ENCODE measurements at places on chromosomes 16 and 17.

- DNase-seq: no peak
Observed at GRCh38 chr17:59950049-59950448, 14.5 kb downstream of the RNFT1 start.

GRCh38 chr17:15210247-15210646 lies 54.9 kb downstream of the PMP22 start:
- no peak for DNase-seq

DNA sequence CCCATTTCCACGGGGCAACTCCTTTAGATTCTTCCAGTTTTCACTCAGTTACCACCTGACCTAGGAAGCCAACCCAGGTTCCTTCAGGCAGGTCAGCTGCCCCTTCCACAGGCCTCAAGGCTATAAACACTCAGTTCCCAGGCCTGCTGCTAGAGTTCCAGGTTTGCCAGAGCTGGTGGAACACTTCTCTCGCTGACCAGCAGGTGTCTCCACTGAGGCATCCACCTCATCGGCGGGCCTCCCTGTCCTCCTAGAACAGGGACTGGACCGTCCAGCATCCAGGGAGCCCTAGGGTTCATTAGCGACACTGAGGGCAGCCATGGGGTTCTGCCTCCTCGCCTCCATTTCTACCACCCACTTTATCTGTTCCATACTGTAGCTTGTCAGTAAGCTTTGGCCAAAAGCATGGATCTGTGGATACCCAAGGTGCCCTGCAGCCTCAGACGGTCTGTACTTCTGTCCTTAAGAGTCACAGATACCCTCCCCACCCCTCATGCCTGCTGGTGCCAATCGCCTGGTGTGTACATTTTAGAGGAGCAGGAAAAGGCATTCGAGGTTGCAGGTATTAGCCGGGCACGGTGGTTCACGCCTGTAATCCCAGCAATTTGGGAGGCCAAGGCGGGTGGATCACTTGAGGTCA lies 29.0 kb downstream of the PIMREG start:
- peak; percentile 60 for DNase-seq

- no peak for DNase-seq
Observed at GRCh38 chr17:14389681-14390080, 88.8 kb downstream of the HS3ST3B1 start.

DNA sequence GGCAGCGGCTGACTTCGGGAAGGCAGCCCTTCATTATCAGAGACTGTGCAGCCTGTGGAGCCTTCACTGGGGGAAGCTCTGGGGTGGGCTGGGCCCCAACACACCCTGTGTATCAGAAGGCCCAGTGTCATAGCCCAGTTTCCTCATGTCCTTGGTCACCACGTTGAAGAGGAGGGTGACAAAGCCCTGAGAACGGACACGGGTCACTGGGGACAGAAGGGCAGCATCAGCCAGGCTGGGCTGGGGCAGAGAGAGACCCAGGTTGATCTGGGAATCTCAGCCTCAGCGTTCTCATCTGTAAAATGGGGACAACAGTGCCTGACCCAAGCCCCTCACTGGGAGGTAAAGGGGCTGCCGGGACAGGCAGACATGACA lies 19.3 kb downstream of the B9D1 start:
- DNase-seq: no peak

DNA sequence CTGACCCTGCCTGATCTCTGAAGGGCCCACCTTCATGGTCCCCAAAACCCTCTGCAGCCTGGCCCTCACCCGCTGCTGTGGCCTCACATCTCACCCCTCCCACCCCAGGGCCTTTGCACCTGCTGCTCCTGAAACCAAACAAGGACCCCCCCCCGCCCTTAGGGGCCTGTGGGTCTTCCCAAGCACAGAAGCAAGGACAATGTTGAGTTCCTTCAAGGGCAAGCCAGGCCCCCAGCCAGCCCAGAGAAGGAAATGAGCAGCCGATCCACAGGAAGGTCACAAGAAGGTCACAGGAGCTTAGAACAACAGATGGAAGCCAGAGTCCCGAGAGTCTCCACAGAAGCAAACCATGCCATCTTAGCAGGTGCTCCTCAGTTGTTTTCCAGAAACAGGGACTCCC lies 493 bp upstream of the PDE6G start:
- DNase-seq: no peak

DNA sequence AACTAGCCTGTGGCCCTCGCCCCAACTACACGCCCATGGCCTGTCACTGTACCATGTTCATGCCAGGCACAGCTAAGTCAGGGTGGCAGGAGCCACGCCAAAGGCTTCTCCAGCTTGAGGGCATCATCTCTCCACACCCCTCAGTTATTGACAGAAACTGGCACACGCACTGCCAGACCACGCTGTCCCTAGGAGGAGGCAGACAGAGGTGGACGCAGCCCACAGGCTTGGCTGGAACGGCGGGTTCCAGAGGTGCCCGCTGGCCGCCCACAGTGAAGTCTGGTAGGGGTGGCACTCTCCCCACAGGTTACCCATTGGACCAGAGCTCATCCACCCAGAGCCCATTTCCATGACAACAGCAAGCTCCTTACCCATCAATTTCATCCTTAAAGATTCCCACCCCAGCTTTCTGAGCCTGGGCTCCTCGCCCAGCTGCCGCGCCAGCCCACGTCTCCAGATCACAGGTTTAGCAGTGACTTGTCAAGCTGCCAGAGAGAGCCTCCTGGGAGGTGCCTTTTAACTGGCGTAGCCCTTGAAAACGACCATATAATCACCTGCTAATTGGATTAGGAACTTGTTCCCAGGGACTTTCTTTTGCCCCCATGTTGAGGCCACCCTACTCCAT lies 27.9 kb downstream of the RPRML start:
- DNase-seq: no peak

- no peak for DNase-seq
Observed at GRCh38 chr17:34051046-34051445, 204.0 kb upstream of the CCL2 start.

- DNase-seq: no peak
Observed at GRCh38 chr17:43528319-43528987, 17.7 kb downstream of the ETV4 start.

DNA sequence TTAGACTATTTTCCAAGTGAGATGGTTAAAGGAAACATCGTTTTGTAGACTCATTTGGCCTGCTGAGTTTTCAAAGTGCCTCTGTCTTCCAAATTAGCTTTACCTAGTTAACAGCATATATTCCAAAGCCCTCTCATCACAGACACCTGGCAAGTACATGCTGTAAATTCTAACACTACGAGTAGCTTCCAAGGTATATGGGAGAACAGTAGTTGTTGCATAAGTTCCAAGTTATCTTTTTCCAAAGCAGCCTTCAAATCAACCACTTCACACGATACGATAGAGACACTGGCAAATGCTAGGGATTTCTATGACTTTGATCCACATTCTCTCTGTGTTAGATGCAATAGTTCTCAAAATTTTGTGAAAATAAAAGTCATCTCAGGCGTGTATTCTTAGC lies 299.3 kb downstream of the CNTNAP4 start:
- no peak for DNase-seq

GRCh38 chr17:5821803-5822202 lies 237.5 kb upstream of the NLRP1 start:
- no peak for DNase-seq

- no peak for DNase-seq
Observed at GRCh38 chr17:14161419-14161818, 75.2 kb downstream of the CDRT15 start.

DNA sequence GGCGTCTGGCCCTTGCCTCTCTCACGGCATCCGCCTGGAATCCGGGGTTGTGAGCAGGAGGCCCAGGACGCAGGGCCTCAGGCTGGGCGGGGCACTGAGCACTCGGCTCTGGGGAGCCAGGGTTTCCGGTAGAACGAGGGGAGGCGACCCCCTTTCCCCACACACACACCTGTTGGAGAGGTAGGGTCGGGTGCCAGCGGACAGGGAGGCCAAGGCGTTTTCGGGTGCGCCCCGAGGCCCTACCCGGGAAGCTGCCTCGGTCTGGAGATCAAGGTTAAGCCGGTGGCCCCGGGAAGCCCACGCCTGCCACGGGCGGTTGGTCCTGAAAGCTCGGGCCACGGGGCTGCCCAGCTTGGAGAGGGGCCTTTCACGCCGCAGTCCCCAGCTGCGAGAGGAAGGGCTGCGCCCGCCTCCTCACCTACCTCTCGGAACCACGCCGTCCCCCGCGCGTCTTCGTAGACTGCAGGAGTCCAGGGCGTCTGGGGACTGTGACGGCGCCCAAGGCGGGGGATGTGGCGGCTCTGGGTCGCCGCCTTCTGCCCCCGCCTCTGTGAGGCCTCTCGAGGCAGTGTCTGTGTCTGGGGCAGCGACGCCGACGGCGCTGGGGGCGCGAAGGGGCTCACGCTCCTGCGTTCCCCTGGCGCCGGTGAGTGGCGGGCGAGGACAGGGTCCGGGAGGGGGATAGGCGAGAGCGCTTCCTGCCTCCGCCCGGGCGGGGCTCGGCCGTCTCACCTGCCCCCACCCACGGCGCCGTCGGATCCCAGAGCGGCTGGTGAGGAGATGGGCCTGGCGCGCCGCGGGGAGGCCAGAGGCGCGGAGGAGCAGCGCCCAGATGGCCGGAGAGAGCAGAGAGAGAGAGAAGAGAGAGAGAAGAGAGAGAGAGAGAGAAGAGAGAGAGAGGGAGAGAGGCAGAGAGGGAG lies 20.3 kb upstream of the HOXB9 start:
- peak; percentile 39 for DNase-seq

DNA sequence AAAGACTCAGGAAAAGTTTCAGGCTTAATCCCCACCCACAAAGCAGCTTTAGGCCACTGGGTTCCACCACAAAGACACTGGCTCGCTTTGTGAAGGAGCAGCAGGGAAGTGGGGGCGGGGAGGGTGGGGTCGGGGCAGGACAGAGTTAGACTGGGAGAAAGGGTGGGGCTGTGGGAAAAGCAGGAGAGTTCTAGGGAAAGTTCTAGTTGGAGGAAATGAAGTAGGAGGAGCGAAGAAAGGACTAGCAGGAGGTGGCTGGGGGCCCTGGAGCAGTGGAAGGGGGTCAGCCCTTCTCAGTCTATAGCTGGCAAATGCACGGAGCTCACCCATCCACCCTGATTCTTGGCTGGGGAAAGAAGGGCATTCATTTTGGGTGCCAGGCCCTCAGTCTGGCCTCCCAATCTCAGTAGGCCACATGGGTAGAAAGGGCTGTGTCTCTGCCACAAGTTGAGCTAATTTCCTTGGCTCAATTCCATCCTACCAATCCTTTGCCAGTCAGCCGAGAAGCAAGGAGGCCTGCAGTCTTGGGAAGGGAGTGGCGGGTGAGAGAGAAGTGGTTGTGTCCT lies 4.6 kb downstream of the INPP5K start:
- no peak for DNase-seq

DNA sequence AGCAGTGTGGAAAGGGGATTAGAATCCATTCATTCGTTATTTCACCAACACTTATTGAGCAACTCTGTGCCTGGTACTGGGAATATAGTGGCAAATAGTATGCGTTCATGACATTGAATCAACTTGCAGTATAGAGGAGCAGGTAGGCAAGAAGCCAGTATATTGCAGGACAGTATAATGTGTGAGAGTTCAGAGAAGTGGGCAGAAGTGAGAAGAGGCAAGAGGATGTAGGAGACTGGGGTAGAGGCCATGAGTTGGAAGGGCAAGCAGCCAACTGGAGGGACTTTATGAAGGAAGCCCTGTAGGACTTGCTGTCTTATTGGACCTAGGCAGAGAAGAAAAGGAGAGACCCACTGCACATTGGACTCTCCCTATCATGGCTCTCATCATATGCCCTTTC lies 12.3 kb downstream of the HSD17B2 start:
- DNase-seq: no peak

GRCh38 chr16:19137201-19138128 lies 23.7 kb downstream of the ITPRIPL2 start:
- no peak for DNase-seq

- DNase-seq: no peak
Observed at GRCh38 chr16:21253470-21253869, 20.0 kb downstream of the ANKS4B start.

GRCh38 chr16:56984639-56985038 lies 4.7 kb upstream of the NLRC5 start:
- no peak for DNase-seq

GRCh38 chr17:77280304-77281121 lies 139.7 kb downstream of the SEC14L1 start:
- no peak for DNase-seq

GRCh38 chr16:22189473-22190080 lies 16.5 kb upstream of the EEF2K start:
- no peak for DNase-seq

DNA sequence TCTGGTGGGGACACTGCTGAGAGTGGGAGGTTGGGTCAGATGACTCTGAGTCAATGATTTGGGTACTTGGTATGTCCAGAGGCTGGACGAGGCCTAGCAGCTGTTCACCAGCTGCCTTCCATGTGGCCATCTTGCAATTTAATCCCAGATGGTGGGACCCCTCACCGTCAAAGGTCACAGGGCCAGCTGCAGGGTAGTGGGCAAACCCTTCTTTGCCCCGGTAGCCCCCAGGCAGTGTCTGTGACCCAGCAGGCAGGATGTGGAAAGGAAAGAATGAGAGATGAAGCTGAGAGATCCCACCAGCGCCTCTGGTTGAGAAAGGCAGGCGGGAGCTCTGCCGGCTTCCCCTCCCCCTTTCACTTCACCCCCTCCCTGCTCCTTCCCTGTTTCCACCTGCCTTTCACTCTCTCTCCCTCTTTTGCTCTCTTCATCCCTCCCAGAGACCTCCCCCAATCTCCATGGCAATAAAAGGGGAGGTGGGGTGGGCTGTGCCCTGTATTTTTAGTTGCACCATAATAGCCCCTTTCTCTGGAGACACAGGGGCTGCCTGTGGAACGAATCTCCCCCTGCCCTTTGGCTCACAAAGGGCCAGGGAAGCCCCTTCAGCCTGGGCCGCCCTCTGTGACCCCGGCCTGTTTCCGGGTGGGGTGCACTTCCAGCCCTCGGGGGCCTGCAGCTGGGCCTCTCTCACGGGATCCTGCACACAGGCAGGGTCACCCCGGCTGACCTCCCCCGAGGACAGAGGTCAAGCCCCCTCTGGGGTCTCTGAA lies 20.2 kb downstream of the CDK5RAP3 start:
- DNase-seq: no peak

DNA sequence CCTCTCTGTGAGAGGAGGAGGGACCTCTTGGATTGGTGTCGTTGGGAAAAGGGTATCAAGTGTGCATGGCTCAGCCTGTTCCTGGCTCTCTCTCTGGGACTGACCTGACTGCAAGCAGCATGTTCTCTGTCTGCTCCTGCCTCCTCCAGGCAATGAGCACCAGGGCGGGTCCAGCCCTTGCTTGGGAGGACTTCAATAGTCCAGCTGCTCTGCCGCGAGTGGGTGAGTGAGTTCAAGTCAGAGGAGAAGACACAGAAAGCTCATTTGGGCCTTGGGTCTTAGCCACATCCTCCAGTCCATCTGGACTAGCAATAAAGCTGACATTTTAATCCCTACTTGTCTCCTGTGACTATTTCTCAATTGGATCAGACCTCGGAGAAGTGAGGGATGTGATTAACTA lies 25.2 kb upstream of the TNS4 start:
- no peak for DNase-seq

Measured in CD4-positive, alpha-beta T cell treated with Interleukin-15 for 4 hours (primary cell).